ENCODE measurements at places on chromosomes 12 and 14.
A peak's percentile ranks its signal among the peaks of the same experiment; 100 is the strongest.

DNA sequence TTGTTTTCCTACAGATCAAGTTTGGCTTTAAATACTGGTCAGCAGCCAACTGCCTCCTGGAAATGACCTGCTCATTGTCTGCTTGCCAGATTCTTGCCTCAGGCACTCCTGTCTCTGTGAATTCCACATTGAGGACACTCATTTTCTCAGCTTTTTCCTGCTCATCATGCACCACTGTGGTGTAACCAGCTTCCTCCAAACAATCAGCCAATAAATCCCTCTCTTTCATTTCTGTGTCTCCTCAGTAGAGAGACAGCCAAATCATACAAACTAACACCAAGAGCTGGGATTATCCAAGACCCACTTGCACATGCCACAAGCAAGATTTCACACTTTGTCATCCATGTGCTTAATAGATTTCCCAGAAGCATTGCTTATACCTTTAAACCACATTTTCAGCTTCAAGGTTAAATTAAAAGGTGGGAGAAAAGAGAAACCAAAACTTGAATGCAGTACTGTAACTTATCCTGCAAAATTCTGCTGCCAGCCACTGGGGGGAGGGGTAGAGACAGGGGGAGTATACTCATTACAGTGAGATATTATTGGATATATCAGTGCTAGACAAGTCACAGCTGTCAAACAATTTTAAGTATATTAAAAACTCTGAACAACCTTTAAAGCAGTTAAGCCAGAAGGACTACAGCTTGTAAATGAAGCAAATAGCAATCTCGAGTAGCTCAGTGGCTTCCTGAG, 105.0 kb downstream of the PPP2R5E start:
- peak; percentile 34 for DNase-seq

DNA sequence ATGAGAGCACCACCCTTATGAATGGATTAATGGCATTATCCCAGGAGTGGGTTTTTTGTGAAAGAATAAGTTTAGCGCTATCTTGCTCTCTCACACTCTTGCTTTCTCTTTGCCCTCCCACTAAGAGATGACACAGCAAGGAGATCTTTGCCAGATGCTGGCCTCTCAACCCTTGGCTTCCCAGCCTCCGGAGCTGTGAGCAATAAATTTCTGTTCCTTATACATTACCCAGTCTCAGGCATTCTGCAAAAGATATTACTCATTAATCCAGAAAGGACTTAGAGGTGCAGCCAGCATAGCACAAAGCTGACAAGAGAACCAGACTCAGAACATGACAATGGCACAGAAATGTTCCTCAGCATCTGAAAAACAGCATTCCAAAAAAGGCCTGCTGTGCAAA, 190.6 kb downstream of the ITPR2 start:
- no peak for DNase-seq

DNA sequence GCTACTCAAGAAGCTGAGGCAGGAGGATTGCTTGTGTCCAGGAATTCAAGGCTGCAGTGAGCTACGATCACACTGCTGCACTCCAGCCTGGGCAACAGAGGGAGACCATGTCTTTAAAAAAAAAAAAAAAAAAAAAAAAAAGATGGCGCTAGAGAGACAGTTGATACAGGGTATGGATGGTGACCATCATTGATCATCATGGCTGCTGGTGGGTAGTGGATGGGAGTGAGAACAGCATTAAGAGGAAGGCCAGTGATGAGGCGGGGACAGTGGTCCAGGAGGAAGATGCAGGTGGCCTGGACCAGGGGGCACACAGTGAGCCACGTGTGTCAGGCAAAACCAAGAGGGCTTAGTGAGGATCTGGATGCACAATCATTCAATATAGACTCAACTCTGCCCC, 26.8 kb upstream of the MAP1LC3B2 start:
- no peak for DNase-seq

DNA sequence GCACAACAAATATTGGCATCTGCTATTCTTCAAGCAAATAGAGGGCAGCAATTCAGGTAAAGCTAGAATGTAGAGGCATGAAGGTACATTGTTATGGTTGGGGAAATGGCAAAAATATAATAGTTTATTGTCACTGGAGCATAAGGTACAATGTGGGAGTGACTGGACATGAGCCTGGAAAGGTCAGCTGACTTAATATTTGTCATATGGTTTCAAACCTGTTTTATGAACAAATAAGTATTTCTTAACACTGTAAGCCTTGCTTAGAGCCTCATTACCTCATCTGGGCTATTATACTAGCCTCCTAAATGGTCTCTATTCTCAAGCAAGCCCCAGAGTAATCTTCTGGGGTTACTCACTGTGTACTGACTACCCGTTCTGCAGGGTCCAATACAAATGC, 33.7 kb downstream of the FAM177A1 start:
- DNase-seq = no peak

GRCh38 chr14:58797010-58797429, 159.3 kb downstream of the DACT1 start:
- no peak for DNase-seq

DNA sequence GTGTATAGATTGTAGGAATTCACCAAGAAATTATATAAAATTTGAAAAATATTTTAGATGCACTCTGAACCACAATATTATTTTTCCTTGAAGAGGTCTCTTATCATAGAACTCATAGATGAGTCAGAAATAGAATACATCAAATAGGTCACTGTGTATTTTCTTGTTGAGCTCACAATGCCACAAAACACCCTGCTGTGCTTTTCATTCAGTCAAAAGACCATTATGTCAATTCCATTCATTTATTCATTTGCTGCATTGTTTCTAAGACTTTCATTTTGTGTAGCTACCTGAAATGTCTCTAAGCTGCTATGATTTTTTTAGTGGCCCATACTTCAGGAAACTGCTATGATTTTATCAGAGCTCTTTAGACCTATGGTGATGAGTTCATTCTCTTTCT, 231.9 kb upstream of the AVPR1A start:
- DNase-seq = no peak

DNA sequence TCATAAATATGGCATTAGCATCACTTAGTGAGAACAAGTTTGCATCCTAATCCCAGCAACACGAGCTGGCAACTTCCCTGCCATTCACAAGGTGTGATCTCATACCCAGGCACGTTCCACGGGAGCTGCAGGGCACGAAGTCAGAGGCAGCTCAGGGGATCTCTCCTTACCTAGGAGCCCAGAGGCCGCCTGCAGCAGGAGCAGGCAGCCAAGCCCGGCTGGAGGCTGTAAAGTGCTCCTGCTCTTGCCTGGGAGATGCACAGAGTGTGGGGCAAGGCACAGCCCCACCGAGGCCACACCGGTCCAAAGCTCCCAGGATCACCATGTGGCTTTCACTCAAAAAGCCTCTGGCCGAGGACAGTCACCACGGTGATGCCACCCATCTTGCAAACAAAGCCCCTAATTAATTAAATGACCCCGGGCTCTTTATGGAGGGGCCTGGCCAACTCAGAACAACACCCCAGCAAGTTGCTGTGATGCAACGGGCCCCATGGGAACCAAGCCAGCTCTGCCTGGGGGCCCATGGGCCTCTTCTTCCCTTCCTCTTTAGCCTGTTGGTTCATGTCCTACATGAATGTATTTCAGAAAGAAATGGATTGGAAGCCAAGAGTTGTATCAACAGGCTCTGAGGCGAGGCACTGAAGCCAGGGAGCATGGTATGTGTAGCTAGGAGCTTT, 26.5 kb downstream of the NUAK1 start:
- peak; percentile 50 for DNase-seq

DNA sequence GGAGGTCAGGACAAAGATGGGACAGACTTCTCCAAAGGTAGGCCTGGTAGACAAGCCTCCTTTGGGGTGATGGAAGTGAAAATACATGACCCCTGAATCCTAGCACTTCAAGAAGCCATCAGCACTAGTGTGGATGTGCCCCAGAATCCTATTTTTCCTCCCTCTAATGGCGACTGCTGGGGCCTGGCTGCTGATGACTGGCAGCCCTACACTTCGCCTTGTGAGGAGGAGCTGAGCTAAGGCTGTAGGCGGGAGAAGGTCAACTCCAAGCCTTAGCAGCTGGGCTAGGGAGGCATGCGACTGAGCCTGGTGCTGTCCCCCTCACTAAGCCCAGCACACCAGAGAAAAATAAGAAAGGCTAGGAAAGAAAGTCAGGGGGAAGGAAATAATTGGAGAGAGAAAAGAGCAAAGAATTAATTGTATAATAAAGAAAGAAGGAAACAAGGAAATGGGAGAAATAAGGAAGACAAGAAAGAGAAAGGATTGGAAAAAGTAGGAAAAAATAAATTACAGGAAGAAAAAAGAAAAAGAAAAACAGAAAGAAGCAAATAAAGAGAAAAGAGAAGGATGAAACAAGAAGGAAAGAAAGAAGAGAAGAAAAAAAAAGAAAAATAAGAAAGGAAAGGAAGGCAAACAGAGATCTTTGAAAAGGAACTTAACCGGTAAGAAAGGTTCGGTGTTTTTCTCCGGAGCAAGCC, 4.7 kb upstream of the HOXC10 start:
- no peak for DNase-seq

- DNase-seq = no peak
These were observed 14.1 kb upstream of the GPRC5A start for GRCh38 chr12:12877153-12877768.

DNA sequence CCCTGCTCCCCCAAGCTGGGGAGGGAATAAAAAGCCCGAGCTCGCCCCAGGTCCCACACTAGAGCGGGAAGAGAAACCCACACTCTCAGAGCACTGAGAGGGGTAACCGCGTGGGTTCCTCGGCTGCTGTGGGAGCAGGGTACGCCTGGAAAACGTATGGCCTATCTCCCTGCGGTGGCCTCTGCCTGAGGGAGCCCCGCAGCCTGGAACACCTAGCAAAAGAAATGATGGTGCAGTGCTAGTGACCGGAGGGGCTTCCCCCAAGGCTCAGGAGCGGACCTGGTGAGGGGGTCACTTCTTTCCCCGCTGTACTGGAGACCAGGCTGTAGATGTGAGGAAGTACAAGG, 2.5 kb upstream of the OR4N2 start:
- no peak for DNase-seq

DNA sequence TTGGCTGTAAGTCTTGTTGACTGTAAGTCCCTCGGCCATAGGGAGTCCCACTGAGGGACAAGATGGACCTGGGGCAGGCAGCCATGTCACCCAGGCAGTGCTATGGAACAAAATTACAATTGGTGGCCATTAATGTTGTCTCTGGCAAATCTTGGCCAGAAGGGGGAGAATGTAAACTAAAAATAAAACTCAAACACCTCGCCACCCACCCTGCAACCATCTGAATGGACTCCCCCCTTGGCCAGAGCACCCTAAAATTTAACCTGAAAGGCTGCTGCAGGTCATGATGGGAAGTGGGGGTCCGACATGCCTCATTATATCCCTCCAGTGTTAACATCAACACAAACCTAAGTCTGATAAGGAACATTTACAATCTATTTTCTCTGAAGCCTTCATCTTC, 8.2 kb downstream of the SLC22A17 start:
- no peak for DNase-seq

GRCh38 chr14:47332939-47333338, 342.5 kb downstream of the MDGA2 start:
- no peak for DNase-seq

DNA sequence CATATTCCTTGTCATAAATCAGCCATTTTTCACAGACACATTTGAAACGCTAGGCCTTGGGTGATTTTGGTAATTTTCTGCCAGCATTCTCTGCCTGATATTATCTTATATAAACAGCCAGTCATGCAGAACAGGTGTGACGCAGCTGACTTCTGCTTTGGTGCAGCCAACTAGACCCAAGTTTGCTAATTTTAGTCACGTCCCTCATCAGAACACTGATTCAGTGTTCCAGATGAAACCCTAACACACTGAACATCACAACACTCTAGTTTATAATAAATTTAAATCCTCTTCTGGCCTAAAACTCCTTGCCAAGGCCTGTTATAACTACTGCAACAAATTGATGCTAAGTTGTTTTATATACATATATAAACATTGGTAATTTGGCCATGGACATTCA, 386.1 kb downstream of the SEC23A start:
- DNase-seq = no peak

DNA sequence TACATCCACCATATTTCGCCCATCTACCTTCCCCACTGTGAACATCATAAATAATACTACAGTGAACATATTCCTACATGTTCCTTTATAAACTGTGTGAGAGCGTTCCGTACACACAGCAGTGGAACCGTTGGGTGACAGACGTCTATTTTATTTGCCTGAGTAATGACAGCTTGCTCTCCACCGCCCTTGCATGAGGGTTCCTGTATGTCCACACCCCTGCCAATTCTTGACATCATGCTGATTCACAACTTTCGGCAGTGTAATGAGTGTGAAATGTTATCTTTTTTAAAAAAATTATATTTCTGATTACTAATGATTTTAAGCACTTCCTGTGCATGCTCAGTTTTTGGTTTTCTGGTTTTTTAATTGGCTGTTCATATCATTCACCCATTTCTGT, 4.3 kb upstream of the RAD52 start:
- peak; percentile 65 for DNase-seq

Measured in NCI-H1417 (cell line).